ENCODE measurements at places on chromosomes 13 and 19. TPM values are rescaled to one million over a fixed set of nuclear protein-coding genes. Genes with fewer than 3 reads are reported as not detected.
A peak's percentile ranks its signal among the peaks of the same experiment; 100 is the strongest.

Gene NLRP11
- not detected for polyA plus RNA-seq

Gene DZIP1
- 48.8 TPM for polyA plus RNA-seq

Gene CYP2A6
- polyA plus RNA-seq, result 0.31 TPM

Gene THAP8
- 6.6 TPM for polyA plus RNA-seq

Gene SBSN
- not detected for polyA plus RNA-seq

GRCh38 chr19:16036397-16036925 is 39.8 kb upstream of the TPM4 start:
- DNase-seq, result no peak

GRCh38 chr19:34224996-34225658 is 29.2 kb upstream of the GARRE1 start:
- DNase-seq, result no peak

DNA sequence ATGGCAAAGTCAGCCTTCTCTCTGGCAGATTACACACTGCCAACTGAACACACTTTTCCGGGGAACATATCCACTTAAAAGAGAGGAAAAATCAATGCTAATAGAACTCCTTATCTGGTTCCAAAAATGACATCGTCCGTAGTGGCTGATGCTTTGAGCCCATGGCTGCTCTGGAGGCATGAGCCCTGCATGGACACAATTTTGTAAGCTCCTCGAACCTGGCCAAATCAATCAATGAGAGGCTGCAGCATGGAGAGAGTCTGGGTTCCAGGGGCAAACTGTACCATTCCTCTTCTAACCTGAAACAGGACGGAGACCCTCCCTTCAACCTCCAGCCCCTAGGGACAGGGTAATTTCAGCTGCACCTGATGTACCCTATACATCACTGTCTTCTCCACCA is 21.0 kb upstream of the TSHZ3 start:
- no peak for DNase-seq

- no peak for DNase-seq
These were observed 103.1 kb upstream of the UBL3 start for GRCh38 chr13:29953542-29953941.

DNA sequence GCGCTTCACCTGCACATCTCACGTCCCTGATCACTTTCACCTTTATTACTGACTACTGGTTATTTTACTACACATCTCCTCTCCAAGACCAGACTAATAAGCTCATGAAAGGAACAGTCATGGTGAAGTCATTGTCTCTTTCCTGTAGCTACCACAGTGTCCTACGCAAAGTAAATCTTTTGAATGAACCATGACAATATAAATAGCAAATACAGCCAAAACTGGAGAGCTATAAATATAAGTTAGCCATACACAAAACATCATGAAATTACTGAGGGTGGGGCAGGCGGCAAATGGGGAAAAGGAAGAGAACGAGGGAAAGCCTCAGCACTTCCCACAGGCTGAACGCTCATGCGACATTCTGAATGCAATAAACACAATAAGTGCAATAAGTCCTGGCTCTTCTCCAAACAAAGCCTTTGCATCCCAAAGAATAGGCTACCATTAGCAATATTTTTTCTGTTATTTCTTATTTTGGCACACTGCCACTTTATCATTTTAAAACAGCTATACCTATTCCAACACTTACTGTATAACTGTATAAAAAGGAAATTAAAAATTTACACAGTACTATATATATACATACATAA is 62.5 kb downstream of the TUBGCP3 start:
- no peak for DNase-seq

DNA sequence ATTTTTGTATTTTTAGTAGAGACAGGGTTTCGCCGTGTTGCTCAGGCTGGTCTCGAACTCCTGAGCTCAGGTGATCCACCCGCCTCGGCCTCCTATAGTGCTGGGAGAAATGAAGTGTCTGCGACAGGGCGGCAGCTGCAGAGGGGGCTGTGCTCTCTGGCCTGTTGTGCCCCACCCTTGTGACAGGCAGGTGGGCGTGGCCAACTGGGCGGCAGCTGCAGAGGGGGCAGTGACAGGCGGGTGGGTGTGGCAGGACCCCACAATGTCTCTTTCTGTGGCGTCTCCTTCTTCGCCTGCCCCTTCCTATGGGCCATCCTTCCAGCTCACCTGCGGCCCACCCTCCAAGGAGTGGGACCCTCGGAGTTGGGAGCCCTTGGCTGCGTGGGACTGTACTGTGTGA is 11.8 kb downstream of the STK11 start:
- no peak for DNase-seq

DNA sequence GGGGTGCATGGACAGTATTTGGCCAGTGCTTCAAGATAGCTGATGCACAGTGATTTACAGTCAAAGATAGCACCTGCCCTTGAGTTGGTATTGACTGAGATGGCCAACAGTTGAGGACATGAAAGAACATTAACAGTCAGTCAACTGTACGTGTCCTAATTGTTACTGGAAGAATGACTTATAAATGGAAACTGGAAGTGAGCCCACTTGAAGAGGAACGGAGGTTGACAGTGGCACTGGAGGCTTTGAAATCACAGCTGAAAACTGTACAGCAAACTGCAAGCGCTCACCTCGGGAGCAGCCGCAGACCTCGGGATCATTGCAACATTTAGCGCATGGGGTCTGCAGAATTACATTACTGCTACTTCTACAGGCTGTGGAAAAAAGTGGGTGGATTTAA is 77.1 kb downstream of the GGACT start:
- no peak for DNase-seq

DNA sequence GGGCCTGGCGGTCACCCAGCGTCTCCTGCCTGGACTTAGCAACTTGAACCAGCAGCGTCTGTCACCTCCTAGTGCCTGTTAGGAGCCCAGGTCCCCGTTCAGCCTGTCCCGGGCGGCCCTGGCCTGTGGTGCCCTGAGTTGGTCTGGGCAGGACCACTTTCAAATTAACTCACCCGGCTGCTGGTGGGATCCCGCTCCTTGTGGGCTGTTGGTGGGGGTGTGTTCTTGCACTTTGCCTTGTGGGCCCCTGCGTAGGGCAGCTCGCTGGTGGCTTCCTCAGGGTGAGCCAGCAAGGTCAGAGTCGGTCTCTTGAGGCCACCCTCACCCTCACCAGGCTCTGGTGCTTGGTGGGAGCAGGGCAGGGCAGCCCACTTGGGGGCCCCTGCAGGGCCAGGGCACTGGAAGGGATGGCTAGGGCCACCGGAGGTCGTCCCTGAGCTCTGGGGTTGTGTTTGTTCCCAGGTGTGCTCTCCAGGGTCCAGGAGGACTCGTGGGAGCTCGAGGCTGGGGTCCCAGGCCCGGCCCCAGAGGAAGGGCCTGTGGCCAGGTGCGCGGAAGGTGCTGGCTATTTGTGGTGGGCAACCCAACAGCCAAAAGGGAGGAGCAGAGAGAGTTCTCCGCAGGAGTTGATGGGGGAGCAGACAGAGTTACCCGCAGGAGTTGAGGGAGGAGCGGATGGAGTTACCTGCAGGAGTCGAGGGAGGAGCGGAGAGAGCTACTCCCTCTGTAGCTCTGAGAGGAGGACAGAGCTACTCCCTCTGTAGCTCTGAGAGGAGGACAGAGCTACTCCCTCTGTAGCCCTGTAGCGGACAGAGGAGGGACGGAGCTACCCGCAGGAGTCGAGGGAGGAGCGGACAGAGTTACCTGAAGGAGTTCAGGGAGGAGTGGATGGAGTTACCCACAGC is 16.9 kb downstream of the TFDP1 start:
- DNase-seq, result no peak

DNA sequence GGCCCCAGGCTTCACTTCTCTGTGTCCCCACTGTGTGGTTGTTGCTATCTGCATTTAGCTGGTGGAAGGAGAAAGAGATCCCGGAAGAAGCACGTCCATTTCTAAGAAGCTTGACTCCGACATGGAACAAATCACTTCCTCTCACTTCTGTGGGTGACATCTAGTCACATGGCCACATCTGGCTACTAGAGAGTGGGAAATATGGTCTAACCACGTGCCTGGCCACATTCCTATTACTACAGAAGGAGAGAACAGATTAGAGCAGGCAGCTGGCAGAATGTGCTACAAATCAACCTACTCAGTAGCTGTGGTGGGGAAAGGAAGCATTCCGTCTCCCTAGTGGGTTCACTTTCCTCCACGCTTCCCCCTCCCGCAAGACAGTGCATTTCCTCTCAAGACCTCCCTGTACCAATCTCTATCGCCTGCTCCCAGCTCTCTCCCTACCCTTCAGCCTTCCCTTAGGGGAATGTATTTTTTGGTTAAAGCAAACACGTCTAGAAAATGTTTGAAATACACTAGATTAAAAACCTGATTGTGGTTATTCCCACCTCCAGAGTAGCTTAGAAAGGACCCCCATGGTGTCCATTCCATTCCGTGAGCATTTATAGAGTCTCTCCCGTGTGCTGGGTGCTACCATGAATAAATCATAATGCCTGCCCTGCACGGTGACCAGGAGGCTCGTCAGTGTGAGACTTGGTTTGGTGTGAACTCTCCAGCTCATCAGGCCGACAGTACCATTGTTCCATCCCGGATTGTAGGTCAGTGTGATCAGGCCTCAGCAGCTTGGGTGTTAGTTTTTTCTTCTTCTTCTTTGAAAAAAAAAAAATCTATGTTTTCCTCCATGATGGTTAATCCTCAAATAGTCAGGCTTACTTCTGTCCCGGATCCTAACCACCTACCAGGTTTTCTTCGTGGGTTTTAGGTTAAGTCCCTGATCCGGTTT is 8.0 kb upstream of the AMER2 start:
- no peak for DNase-seq

DNA sequence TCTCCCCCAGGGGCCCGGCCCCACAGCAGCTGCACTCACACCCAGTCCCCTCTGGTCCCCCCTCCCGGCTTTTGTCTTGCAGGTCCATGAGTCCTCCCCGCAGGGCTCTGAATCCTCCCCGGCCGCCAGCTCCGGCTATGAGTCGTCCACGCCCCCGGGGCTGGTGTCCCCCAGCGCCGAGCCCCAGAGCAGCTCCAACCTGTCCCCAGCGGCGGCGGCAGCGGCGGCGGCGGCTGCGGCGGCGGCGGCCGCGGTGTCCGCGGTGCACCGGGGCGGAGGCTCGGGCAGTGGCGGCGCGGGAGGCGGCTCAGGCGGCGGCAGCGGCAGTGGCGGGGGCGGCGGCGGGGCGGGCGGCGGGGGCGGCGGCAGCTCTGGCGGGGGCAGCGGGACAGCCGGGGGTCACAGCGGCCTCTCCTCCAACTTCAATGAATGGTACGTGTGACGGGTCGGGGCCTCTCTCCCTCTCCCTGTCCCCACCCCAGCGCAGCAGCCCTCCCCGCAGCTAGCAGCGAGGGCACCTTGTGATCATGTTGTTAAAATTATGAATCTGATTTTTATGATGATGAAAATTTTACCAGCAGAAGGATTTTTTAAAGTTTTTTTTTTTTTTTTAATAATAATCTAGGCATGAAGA is 3.8 kb downstream of the ZIC2 start:
- DNase-seq, result no peak

DNA sequence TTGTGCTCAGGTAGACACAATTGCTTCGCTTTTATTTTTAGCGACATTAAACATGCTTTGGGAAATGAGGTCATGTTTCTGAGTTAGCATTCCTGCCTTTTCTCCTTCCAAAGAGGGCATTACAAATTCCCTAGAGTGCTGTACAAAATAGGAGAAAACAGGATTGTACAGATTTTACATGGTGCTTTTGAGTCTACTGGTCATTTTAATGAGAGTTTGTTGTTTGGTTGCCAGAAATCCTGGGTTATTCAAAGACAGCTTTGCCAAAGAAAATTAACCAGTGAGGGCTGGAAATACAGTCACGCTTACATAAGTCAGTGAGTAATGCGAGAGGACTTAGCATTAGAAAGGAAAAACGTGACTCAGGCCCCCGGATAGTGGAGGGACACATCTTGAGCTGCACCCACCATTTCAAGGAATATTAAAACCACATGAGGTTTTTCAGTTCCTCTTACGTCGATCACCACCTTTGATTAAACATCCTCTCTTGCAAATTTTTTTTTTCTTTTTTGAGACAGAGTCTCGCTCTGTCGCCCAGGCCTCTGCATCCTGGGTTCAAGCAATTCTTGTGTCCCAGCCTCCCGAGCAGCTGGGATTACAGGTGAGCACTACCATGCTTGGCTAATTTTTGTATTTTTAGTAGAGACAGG is 55.4 kb downstream of the SACS start:
- DNase-seq, result peak; percentile 49

GRCh38 chr13:91934354-91934753 is 535.9 kb downstream of the GPC5 start:
- DNase-seq, result peak; percentile 48

- DNase-seq, result no peak
These were observed 42.5 kb upstream of the F7 start for GRCh38 chr13:113063091-113063491.

DNA sequence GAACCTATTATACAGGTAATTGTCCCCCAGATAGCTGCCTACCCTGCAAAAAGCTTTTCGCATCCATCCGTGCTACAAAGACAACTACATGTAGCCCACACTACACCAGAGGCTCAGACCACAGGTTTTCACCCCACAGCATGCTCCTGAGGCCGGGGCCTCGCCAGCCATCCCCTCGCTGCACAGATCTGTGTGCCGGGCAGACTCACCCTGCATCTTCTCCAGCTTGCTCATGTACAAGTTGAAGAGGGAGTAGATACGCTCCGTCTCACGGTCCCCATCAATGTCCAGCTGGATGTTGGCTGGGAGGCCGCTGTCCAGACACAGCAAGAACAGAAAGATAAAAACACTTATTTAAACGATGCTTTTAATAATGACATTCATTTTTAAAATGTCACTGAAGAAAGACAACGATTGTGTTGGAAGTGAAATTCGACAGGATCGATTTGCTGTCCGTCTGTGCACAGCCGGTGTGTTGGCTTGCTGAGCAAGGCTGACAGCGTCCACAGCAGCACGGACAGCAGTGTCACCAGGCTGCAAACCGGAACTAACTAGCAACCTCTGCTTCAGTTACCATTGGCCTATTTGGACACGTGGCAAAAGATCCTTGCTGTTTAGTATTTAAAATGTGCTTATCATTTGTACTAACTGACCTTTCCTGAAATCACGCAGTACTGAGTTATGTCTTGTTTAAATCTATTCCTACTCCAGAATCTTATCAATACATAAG is 18.6 kb upstream of the C13orf46 start:
- DNase-seq, result no peak

All from right lung (tissue), 10 donors.